Stimulated activated naive CD4-positive, alpha-beta T cell treated with Interleukin-2 at 50 U/mL for 16 hours (primary cell): ENCODE measurements at places on chromosomes 11 and 22.

DNA sequence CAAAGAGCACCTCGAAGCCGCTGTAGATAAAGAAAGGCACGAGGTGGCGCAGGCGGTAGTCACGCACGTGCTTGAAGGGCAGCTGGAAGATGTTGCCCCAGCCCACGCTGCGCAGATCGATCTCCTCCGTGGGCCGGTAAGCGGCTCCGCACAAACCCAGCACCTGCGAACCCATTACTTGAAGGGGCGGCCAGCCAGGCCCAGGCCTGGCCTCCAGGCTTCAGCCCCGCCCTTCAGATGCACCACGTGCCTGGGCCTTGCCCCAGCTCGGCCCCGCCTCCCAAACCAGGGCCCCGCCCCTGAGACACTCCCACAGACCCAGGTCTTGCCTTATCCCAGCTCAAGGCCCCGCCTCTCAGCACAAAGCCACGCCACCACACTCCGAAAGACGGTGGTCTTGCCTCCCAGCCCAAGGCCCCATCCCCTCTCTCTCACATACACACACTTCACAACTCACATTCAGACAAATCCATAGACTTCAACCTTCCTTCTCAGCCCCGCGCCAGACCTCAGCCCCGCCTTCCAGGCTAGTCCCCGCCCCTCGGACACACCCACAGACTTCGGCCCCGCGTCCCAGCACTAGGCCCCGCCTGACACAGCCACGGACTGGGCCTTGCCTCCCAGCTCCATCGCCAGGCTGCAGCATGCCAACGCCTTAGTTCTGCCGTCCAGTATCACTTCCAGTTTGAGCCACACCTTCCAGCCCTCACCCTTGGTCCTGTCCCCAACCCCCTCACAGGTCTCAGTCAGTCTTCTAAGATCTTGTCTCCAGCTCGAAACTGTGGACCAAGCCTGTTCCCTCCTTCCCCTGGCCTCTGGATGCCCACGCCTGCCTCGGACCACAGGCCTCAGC, 7.0 kb downstream of the UNC93B1 start:
- no peak for DNase-seq

- no peak for DNase-seq
These were observed 52.8 kb downstream of the WNT11 start for GRCh38 chr11:76153571-76153923.

DNA sequence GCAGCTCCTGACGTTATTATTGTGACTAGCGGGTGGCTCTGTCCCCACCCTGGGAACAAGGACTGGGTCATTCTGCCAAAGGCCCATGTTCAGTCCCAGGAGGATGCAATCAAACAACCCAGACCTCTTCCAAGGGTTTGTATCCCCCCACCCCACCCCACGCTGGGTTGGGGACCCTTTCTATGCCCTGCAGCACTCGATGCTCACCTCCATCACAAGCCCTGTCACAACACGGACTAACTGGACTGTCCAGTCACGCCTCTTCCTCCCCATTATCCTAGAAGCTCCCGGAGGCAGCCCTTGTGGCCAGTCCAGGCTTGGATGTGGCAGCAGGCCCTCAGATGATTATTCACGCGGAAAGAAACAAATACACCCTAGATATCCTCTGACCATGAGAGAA, 3.7 kb downstream of the SHANK2 start:
- no peak for DNase-seq

DNA sequence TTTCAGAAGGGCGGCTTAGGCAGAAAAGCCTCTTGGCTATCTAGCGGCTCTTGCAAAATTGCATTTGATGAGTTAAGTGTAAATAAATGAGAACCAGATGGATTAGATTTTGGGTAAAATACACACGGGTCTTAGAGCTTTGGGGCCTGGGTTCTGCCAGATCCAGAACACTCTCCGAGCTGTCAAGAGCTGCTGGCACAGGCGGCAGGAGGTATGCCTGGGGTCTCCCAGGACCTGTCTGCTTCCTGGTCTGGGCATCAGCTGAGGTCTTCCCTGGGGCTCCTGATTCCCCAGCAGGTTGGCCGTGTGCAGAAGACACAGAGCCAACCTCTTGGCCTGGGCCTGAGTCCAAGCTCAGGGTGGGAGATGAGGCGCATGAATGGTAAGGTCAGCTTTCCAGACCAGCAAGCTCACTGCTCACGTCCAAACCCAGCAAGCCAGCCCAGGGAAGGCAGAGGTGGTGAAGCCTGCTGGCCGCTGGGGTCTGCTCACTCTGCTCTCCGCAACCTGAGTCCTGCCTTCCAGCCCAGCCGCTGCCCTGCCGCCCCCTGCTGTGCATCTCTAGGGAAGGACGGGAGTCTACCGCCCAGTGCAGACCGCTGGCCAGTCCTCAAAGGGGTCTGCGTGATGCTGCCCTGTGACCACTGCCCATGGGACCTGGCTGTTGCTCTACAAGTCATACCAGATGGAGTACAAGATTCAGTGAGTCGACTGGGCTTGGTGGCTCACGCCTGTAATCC, 44.9 kb downstream of the SCUBE1 start:
- DNase-seq: no peak

DNA sequence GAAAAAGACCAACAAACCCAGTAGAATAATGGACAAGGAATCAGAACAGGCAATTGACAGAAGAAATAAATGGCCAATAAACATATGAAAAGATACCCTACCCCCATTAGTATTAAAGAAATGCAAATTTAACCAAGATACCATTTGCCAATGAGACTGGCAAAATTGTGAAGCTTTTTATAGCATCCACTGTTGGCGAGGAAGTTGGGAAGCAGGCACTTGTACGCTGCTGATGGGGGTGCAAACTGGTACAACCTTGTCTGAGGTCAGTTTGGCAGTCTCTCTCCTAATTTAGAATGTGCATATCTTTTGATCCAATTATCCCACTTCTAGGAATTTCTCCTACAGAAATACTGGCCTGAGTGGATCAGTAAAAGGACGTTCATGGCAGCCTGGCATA, 8.6 kb upstream of the NRXN2 start:
- DNase-seq: no peak

GRCh38 chr22:27046603-27047002, 389.2 kb downstream of the MIAT start:
- no peak for DNase-seq

DNA sequence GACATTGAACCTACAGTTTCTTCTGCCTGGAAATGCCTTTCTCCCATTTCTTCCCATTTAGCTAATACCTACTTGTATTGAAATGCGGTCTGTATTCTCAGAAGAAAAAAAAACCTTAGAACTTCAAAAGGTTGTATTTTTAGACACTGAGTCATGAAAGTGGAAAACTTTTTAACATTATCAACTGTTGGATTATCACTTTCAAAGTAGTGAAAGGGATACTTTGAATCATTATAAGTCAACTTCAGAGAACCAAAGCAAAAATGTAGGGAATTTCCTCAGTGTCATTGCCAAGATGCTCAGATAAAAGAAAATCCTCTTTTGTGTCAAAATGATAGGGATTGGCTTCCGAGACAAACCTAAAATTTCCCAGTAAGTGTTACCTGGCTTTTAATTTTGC, 6.6 kb downstream of the HOATZ start:
- no peak for DNase-seq

- DNase-seq: no peak
These were observed 9.1 kb upstream of the PPARA start for GRCh38 chr22:46140989-46141928.

DNA sequence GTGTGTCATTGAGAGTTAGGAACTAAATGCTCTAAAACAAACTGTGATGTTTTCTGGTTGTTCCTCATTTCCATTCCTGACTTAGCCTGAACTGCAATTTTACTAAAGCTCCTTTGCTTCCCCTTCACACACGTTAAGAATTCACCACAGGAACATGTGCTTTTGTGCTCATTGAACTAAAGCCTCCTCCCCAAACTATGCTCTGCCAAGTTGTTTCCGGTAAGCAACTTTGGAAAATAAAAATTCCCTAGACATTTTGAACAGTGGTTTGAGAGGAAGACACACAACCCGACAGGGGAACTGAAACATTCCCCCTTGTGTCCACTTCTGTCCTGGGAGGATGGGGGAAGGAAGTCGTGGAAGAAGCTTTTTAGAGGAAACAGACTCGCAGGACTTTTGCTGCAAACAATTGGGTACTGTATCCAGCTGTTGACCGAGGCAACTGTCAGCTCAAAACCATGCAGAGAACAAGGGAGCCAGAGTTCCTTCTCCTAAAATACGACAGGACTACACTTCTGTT, 66.9 kb downstream of the GAB2 start:
- no peak for DNase-seq

DNA sequence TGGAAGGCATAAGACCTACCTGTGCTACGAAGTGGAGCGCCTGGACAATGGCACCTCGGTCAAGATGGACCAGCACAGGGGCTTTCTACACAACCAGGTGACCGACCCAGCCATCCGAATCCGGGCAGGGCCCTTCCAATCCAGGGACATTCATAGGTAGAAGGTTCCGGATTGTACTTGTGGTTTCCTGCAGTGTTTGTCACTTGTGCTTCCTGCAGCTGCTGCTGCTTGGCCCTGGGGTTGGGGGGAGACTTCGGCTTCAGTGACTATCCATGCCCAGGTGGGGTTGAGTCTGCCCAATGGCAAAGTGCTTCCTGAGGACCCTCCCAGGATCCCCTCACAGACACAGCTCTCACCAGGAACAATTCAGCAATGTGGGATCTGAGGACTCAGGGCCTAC, 2.2 kb downstream of the APOBEC3A start:
- DNase-seq: no peak

GRCh38 chr11:80724366-80724765, 1283.5 kb upstream of the TENM4 start:
- no peak for DNase-seq

DNA sequence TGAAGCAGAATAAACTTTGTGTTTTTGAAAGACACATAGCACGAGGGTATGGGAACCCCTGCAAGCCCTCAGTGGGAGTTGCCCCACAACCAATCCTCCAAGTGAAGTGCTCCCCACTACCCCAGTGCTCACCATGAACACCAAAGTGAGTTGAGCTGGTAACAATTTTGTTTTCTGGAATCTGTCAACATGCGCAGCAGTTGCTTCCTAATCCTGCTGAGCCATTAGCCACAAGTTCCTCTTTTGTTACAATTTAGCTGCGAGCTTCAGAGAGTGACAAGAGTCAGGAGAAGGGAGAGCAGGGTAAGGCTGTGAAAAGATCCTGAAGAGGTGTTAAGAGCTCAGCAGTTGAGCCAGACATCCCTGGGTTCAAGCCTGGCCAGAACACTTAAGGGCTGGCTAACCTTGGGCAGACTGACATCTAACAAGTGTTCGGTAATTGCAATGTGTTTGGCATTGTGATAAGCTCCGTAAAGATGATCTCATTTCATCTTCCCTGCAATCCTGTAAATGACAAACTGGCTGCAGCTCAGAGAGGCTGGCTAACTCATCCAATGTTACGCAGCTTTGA, 24.1 kb upstream of the ASPHD2 start:
- no peak for DNase-seq

- DNase-seq: no peak
These were observed 15.5 kb downstream of the TREH start for GRCh38 chr11:118663902-118664301.

DNA sequence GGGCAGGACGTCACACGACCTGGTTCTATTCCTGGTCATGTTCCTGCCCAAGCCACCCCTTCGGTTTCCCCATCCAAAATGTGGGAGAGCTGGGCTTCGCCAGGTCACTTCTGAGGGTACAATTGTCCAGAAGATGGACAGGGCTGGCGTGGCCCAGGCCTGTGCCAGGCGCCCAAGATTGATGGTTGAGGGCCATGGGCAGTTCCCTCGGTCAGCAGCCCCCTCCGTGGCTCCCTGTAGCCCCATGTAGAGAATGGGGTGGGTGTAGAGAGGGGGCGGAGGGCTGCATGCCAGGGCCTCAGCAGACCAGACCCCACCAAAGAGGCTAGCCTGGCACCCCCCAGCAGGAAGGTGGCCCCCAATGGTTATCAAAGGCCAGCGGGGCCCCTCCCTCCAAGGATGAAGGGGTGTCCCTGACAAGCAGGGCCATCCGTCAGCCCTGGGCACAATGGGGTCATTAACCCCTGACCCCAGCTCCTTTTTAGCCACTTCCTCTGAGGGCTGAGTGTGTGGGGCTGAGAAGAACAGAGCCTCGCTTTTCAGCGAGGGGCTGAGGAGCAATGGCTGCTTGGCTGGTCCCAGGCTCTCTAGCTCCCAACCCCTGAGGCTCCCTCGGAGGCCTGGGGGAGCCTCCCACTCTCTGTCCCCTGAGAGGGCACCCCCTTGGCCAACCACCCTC, 11.0 kb upstream of the PICK1 start:
- no peak for DNase-seq

DNA sequence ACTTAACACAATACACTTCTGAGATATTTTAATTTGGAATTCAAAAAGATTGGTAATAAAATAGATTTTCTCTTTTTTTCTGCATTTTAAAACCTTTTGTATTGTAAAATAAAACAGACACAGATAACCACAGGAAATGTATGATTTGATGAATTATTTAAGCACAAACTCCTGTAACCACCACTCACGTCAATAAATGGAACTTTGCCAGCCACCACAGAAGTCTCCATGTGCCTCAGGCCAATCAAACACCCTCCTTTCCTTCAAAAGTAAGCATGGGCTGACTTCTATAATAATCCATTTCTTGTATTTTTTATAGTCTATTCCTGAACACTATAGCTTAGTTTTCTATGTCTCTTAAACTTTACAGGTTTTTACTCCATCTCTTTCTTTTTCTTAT, 721.7 kb downstream of the DLG2 start:
- DNase-seq: no peak

GRCh38 chr11:3232956-3233355, 739 bp upstream of the MRGPRE start:
- DNase-seq: no peak

- no peak for DNase-seq
These were observed 62.4 kb upstream of the POU2AF1 start for GRCh38 chr11:111441443-111441842.

DNA sequence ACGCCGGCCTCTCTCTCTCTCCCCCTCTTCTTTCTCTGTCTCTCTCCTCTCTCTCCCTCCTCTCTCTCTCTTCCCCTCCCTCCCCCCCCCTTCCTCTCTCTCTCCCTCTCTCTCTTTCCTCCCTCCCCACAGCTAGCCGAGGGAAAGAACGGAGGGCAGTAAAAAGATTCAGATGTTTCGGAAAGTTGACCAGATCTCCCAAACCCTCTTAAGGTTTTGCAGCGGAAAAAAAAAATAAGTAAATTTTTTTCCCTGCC, 195 bp upstream of the ALX4 start:
- DNase-seq: no peak

DNA sequence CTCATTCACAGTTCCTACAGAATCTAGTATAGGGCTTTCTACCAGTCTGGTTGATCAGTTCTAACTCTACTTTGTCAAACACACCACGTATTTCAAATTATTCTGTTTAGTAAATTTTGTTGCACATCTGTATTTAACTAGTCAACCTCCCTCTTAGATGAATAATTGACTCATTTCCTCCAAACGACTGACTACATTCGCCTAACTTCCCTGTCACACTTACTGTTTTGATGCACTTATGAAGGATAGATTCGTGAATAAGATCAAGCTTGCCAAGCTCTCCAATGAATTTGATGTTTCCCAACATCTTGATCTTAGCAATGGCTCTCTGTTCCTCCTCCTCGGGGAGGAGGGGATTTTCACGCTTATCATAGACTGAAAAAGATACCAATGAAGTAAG, 5.0 kb downstream of the EIF4G2 start:
- DNase-seq: no peak
